ENCODE measurements at places on chromosomes 13 and 19. TPM values are rescaled to one million over a fixed set of nuclear protein-coding genes. Genes with fewer than 3 reads are reported as not detected.

The CNN1 gene
- 71.6 TPM for total RNA-seq

The PIN1 gene
- total RNA-seq, result 52.5 TPM

The COL4A2 gene
- 33.5 TPM for total RNA-seq

The LYPD5 gene
- 4.8 TPM for total RNA-seq

The IGFL3 gene
- total RNA-seq, result not detected

The CGB8 gene
- not detected for total RNA-seq

The ZSCAN5C gene
- total RNA-seq, result not detected

All from mucosa of descending colon (tissue), 3 donors.